BJ (cell line): ENCODE measurements at places on chromosomes 13 and 19.
A peak's percentile ranks its signal among the peaks of the same experiment; 100 is the strongest.

- no peak for DNase-seq
Measured at GRCh38 chr13:105960326-105960725, 575.1 kb downstream of the EFNB2 start.

DNA sequence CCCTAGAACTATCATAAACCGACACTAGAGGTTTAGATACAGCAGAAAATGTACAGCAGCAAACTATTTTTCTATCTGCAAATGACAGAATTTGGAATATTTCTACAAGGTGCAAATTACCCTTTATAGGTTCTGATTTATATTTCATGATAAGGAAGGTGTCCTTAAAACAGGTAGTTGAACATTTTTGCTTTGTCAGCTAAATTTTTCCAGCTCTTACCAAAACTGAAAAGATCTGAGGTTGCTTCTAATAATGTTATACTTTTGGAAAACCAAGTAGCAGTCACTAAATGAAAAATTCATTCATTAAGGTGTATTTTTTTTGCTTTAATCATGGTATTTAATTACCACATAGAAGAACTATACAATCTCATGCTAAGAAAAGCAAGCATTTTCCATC lies 9.0 kb downstream of the SHISA2 start:
- no peak for DNase-seq

DNA sequence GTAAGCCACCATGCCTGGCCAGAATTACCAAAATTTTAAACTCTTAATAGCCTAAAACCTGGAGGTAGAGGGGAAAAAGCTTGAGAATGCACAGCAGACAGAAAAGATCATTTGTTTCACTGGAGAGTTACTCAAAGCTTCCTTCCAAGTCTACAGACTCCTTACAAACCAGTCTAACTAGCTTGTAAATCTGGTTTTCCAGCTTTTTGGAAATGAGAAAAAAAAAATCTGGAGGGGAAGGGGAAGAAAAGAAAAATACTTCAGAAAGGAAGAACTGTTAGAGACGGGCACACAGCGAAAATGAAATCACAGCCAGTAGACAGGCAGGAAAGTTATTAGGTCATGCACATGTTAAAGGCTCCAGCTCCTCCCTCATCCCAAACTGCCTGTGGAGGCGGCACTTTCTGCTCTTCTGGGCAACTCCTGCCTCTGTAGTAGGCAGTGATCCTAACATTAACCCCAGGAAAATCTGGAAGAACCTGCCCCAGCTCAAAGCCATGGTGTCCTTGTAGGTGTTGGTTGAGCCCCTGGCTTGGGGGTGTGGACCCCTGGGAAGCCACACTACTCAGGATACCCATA lies 17.3 kb downstream of the PARP4 start:
- DNase-seq = no peak

GRCh38 chr13:99374994-99375737 lies 68.0 kb upstream of the GPR183 start:
- DNase-seq = no peak

DNA sequence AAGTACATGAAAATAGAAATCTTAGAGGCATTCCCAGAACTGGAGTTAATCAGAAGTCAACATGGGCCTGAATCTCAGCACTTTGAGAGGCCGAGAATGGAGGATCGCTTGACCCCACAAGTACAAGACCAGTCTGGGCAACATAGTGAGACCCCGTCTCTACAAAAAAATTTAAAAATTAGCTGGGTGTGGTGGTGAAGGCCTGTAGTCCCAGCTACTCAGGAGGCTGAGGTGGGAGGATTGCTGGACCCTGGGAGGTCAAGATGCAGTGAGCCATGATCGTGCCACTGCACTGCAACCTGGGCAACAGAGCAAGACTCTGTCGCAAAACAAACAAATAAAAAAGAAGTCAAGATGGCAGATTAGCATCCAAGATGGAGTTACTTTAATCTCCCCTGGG lies 8.5 kb downstream of the IFNL2 start:
- DNase-seq = no peak

- no peak for DNase-seq
Measured at GRCh38 chr19:44809577-44810233, 802 bp downstream of the BCAM start.

- DNase-seq = no peak
Measured at GRCh38 chr13:92864584-92865284, 361.9 kb upstream of the GPC6 start.

DNA sequence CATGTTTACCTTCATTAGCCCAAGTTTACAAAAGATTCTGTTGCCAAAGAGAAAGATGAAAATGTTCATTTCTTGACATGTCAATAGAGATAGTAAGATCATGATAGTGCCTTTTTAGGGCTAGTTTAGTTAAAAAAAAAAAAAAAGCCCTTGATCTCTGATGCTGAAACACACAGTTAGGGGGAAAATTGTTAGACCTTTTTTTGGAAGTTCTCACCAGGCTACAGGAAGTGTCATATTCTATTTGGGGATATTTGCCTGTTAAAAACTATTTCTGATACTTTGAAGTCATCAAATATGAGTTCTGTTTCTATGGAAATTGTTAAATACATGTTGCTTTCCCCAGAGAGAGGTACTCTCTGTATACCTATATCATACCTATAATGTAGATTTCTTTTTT lies 21.6 kb downstream of the SLAIN1 start:
- DNase-seq = no peak

GRCh38 chr13:52846567-52847321 lies 1.7 kb downstream of the PCDH8 start:
- no peak for DNase-seq

DNA sequence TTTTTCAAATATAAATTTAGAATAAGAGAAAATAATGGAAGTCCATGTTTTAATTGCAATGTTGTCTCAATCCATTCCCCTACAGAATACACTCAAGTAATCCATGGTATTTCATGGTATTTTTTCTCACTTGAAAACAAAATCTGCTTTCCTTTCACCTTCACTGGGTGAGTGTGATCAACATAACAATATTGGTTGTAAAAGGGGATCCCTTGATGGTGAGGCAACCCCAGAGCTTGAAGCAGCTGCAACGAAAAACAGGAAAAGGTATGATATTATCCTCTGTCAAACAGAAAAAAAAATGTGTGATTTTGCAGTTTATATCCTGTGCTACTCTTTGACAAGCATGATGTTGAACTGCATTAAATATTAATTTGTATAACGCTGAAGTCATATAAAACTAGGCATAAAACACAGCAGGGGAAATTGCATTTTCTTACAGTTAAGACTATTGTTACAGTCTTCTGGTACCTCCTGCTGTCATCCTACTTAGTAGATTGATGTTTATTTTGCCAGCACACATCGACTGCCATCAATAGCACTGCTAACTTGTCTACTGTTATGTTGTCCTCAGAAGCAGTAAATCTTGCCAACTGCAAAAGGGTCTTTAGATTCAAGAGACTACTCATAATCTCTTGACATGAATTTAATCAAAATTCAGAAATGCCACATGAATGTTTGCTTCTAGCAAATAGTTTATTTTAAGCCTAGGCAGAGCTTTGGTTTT lies 373.1 kb upstream of the MIR17HG start:
- no peak for DNase-seq

DNA sequence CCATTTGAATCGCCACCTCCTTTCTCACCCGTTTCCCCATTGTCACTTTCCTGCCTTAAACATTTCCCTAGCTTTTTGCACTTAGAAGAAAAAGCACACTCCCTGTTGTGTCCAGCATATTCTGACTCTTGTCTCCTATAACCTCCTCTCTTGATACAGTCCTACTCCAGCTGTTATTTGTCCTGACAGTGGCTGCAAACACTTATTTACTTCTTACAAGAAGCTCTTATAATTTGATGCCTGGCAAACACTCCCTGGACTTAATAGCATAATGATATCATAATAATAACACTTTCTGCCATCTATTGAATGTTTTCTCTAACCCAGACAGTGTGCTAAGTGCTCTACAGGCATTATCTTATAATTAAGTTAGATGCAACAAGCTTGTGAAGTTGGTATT lies 76.6 kb downstream of the DGKH start:
- DNase-seq = no peak

GRCh38 chr13:45538382-45538781 lies 73.6 kb downstream of the COG3 start:
- no peak for DNase-seq

GRCh38 chr19:10812902-10813404 lies 23.1 kb downstream of the TMED1 start:
- DNase-seq = peak; percentile 82

DNA sequence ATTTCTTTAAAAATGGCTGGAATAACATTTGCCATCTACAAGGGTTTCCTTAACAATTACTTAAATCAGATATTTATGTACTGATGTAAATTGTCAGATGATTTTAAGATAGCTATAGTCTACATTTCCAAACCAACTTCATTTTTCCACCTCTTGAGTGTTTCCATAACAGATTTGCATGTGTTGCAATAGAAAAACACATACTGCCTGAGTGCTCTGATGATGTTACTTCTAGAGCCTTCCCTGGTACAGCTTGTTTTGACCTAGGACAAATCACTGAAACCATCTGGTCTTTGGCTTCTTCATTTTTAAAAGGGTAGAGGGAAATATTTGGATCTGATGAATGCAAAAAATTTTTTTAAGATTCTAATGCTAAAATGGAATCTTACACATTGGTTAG lies 245.9 kb downstream of the PCDH9 start:
- no peak for DNase-seq

DNA sequence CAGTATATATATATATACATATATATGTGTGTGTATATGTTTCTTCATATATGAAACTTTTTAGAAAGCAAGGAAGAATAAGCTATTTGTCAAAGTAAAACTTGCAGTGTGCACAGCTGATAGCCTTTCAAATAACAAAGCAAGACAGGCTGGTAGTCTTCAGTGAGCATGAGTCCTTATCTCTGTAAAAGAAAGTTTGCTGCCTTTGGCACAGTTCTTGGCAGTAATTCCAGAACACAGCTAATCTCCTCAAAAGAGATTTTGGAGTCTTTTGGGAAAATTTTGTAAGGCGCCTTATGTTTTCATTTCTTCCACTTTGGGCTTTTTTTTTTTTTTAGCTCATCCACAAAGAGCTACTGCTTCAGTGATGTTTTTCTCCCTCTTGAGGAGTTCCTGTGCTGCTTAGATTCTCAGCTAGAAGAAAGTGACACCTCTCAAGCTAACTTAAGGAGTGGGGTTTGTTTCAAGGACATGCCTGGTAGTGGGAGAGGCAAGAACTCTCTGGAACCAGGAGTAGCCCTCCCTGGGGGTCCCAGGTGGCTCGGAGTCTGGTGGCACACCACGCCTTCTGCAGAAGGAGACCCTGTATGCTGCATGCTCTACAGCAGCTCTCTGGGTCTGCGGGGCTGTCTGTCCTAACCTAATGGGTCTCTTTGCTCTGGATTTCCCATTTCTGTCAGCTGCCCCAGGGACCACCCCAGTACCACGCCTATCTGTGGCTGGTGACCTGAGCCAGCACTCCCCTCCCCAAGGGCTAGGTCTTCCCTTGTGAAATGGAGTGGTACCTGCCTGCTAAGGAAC lies 58.8 kb downstream of the TNFRSF19 start:
- no peak for DNase-seq
